Activated CD8-positive, alpha-beta memory T cell treated with anti-CD3 and anti-CD28 coated beads for 1 hour (primary cell): ENCODE measurements at places on chromosomes 4 and X.

- DNase-seq = no peak
Observed at GRCh38 chr4:150358691-150359090, 223.3 kb upstream of the MAB21L2 start.

DNA sequence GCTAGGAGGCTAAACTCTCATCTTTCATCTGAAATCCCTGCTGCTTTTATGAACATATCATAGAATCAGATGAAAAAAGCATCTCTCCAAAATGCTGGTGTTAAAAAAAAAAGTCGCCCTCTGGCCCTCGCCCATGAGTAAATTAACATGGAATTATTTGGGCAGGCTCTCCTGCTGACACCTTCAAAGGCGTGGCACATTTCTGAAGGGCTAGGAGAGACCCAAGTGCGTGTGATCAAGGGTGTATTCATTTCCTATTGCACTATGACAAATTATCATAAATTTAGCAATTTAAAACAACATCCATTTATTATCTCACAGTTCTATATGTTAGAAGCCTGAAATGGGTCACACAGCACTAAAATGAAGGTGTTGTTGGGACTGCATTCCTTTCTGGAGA lies 5.1 kb downstream of the ANXA3 start:
- DNase-seq = no peak

DNA sequence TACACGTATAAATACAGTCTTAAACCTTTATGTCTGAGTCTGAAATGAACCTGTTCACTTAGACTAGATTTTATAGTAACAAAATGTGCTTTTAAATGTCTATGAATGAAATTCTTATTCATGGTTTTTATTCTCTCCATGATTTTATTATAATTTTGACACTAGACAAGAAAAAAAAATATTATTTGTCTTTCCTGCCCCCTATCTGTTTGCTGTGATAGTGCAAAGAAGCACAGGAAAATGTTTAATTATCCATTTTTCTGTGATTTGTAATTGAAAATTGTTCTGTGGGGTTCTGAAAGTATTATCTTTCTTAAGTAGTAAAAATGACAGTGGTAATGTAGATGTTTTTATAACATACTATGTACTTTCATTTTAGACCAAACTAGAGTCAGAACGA lies 52.0 kb downstream of the INTS6L start:
- no peak for DNase-seq

DNA sequence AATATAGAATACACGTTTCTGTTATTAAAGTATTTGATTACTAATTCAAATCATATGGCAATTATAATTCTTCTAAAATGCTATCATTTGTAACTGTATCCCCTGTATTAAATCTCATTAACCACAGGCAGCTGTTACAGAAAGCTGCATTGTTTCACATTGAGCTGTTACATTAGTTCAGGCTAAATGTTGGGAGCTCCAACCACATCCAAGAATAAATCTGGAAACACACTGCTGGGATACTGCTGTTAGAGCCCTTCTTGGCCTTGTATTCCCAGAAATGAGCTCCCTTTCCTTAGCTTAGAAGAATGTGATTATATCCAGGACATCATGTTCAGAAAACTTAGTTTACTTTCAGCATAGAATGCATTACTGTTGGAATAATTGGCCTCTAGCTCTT lies 48.2 kb downstream of the GUCY1B1 start:
- no peak for DNase-seq

DNA sequence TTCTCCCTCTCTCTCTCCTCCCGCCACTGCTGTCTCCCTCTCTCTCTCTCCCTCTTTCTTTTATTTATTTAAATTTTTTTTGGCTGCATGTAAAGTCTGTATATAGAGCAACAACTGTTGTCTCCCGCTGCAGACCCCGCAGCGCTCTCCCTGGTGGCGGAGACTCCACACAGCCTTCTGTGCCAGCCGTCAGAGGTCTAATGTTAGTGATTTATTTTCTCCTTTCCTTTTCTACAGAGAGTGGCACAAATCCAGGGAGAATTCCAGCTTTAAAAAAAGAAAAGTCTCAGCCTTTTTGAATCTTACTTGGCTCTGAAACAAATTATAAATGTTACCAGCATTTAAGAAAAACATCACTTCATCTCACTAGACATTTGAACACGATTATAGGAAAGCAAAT lies 106.2 kb downstream of the FAM9B start:
- no peak for DNase-seq

GRCh38 chr4:6618386-6619115 lies 21.9 kb upstream of the MRFAP1 start:
- no peak for DNase-seq

GRCh38 chrX:57565198-57565597 lies 26.6 kb upstream of the ZXDB start:
- DNase-seq = no peak

GRCh38 chr4:80294206-80294605 lies 27.7 kb downstream of the FGF5 start:
- no peak for DNase-seq

DNA sequence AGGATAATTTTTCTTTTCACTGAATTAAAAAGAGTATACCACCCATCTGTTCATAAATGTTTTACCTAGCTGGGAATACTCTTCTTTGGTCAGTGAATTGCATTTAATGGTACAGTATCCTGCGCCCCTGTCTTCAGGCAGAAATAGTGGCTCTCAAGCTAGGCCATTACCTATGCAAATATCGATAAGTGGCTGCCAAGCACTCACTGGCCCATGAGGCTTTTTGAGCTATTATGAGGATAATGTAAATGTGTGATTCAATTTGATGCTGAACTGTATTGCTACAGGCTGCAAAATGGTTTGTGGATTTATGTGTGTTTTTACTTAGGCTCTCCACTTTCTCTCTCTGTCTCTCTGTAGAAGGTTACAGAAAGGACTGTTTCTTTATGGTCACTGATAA lies 30.1 kb upstream of the MTMR1 start:
- DNase-seq = no peak

DNA sequence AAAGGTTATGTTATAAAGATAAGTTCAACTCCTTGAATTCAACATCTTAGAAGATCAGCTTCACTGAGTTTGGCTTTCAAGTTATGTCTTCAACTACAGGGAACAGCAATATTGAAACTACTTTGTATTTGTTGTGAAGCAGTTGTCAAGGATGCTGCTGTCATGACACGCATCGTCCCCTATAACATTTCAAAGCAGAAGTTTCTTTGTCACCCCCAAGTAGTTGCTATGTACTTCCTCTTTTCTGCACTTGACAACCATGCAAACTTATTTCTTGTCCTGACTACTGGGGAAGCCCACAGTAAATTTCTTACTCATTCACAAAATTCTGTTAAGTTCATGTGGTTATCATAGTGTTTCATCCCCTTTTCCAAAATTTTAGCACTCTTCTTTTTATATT lies 14.3 kb downstream of the ANTXR2 start:
- DNase-seq = no peak

DNA sequence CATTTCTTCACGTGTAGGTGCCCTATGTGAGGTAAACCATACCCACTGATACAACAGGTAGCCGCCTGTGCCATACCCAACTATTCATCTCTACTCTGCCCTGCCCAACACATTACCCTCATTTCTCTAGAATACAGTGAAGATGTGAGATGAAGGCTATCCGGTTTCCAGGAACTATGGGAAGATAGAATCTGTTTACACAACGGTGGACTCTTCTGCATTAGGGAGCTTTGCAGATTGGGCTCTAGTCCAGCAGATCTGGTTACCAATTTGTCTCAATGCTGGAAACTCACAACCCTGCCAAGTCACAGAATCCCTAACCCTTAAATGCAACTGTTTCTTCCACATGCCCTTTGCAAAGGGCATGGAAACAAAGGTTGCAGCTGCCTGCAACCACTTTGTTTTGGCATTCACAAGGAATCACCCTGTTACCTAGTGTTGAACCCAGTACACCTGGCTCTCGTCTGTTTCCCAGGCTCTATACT lies 6.4 kb upstream of the SLAIN2 start:
- DNase-seq = no peak

- no peak for DNase-seq
Observed at GRCh38 chrX:47879463-47879862, 42.8 kb downstream of the ZNF81 start.

- DNase-seq = no peak
Observed at GRCh38 chr4:78645853-78646757, 94.5 kb downstream of the ANXA3 start.

GRCh38 chr4:73259571-73260090 lies 1.0 kb upstream of the ANKRD17 start:
- no peak for DNase-seq

- DNase-seq = no peak
Observed at GRCh38 chrX:72038868-72039267, 92.8 kb downstream of the RTL5 start.

DNA sequence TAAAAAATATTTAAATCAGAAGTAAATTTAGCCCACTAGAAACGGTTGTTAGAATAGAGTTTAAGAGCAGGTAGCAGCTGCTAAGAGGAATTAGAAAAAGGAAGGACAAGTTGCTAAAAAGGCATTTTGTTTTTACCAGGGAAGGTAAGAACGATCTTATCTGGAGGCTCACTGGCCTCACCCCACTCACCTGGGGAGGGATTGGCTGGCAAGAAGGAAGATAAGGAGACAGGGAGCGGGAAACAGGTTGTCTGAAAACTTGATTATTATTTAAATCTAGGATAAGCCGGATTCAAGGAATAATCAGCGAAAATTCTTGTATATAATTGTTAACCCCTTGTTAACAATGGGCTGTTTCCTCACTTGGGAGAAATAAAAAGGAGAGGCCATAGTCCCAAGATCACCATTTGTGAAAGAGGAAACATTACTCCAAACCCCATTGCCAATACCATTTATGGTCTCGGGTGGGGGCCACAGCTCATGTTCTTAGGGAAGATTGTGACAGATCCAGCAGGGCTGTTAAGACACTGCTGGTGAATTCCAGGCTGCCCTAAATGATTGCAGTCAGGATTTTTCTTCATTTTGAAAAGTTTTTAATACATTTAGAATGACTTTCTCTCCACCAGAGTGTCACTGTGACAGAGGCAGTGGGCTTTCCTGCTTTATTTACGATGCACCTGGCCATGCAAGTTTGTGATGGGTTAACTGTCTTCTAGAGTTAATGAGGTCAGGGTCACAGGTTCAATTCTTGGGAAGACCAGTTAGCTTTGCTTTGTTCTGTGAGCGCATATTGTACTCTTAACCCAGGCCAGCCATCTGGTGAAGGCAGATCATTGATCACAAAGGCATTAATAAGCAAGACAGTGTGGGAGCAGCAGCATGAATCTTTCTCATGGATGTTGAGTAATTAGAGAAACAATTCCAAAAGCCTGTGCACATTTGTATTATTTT lies 106.6 kb downstream of the CEP135 start:
- no peak for DNase-seq

DNA sequence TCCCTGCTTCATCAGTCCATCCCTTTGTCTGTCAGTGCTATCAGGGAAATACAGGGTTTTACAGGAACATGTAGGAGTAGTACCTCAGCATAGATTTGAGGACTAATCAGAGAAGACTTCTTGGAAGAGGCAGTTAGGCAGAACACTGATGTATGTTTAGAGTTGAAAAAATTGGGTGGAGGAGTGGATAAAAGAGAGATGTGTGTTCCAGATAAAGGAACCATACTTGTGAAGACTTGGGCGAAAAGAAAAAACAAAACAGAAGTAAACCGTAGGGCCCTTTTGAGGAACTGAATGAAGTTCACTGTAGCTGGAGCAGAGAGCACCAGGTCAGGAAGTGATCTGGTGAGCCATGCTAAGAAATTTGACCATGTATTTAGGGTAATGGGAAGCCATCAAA lies 32.3 kb downstream of the AFF1 start:
- no peak for DNase-seq

DNA sequence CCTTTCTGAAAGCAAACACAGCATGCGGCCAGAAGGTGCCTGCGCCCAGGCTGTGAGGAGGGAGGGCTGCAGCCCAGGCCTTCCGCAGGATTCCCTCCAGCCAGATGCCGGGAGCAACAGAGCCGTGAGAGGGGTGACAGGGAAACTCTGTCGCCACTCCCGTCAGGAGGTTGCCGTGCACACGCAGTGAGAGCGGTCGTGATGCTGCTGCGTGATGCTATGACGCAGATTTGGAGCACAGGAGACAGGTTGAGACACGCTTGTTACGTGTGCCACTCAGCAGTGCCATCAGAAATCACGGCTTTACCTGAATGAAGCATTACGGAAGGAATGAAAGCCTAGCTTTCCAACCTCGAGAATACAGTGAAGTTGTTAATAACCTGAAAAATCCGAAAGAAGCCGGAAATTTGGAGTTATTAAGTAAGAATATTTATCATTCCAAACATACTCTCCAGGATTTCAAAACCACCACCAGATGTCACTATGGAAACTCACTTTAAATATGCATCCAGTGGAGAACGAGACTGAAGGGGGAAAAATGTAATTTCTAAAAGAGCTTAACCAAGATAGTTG lies 54.4 kb downstream of the FAT1 start:
- DNase-seq = no peak

DNA sequence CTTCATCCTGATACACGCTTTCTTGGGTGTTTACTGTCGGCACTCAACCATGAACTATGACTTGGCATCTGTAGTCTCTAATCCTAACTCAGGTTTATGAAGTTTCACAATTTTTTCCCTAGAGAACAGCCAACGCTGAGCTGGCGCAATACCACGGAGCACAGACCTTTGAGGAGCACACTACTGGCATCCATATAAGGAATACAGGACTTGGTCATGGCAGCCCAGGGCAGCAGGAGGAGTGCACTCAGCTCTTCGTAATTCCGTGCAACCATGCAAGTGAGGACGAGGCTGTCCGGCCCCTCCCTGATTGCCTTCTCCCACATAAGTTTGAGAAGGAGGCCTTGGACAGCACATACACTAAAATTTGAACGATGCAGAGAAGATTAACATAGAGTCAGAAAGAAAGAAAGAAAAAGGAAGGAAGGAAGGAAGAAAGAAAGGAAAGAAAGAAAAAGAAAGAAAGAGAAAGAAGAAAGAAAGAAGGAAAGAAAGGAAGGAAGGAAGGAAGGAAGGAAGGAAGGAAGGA lies 41.0 kb upstream of the PDLIM5 start:
- no peak for DNase-seq

- no peak for DNase-seq
Observed at GRCh38 chrX:131789664-131790063, 233.4 kb upstream of the STK26 start.

GRCh38 chrX:135985157-135985972 lies at the start of gene SLC9A6:
TSS of gene SLC9A6 (plus strand) at chrX:135985435. CDS start at chrX:135985659, 224 bp downstream.
- no peak for DNase-seq

DNA sequence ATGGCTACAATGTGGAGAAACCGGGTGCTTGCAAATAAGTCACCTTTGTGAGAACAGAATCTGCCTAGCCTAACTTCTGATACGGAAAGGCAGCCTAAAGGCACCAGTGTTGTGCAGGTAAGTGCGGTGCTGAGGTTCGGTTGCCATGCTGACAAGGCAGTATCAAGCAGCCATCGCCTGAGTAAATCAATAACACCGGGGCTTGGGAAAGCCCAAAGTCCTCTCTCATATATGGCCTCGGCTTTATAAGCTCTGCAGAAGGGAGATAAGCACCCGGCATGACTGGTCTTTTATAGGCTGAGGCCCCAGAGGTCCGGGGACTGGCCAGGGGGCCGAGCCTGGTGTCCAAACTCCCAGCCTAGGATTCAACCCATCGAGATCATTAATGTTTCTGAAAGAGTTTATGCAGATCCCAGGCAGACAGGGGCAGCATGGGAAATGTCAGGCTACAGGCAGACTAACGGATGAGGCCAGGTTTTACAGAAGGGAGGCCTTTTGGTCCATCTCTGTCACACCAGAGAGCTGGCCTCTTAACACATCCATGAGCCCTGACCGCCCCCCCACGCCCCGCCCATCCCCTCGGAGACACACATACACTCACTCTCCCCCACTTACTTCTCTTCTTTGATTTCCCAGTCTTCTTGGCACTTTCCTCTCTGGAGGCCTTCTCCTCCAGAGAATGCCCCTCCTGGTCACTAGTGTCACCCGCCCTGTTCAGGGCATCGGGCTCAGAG lies 38.5 kb downstream of the ELF4 start:
- no peak for DNase-seq
